ENCODE measurements at places on chromosomes 2 and 18. TPM values are rescaled to one million over a fixed set of nuclear protein-coding genes. Genes with fewer than 3 reads are reported as not detected.
A peak's percentile ranks its signal among the peaks of the same experiment; 100 is the strongest.

GRCh38 chr2:176793792-176794191 lies 418.8 kb upstream of the HNRNPA3 start:
- H3K4me3 ChIP-seq = no peak overlapping the region
- H3K4me1 ChIP-seq = no peaks in the 10 kb centered on the region
- peaks cover 5% of the 10 kb centered on the region for H3K27me3 ChIP-seq
- DNase-seq = no peak

- H3K4me1 ChIP-seq = peaks cover 10% of the 10 kb centered on the region
- H3K4me3 ChIP-seq = no peak overlapping the region
- peaks cover 22% of the 10 kb centered on the region for H3K36me3 ChIP-seq
- H3K27me3 ChIP-seq = no peaks in the 10 kb centered on the region
- peak; percentile 81 for DNase-seq
- no peak overlapping the region for H3K27ac ChIP-seq
These were observed 38.8 kb downstream of the CENPO start for GRCh38 chr2:24832073-24832461.

POTEC gene
- total RNA-seq = not detected

DNA sequence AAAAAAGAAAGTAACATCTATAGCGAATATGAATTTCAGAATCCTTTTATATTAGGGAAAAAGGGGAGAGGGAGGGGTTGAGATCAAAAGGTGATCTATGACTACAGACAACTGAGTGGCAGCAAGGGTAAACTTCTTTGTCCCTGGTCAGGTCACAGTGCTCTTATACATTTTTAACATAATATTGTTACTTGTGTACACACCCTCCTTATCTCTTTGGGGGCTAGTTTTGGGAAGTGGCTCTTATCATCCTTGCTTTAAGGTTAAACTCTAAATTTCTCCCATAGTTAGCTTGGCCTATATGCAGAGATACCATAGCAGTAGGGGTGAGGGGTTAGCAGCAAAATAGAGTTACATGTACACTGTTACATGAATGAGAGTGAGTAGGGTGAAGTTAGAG lies 31.6 kb upstream of the ATG16L1 start:
- no peaks in the 10 kb centered on the region for H3K4me1 ChIP-seq
- no peak overlapping the region for H3K4me3 ChIP-seq
- H3K27ac ChIP-seq = no peak overlapping the region
- H3K36me3 ChIP-seq = no peaks in the 10 kb centered on the region
- no peak for DNase-seq

DNA sequence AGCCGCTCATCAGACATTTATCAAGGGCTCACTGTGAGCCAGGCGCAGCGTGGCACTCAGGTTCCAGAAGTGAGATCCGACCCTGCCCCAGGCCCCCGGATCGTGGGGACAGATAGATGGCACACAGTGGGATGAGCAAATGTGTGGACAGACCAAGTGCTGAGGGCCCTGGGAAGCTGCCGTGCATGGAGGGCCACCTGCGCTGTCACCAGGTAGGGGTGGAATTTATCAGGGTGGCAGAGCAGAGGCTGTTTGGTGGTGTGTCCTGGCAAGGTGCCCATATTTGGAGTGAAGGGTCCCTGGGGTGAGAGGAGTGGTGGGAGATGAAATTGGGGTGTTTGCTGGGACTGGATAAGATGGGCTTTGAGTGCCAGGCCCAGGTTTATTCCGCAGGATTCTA lies 92.8 kb upstream of the HS6ST1 start:
- H3K4me3 ChIP-seq = no peak overlapping the region
- H3K27ac ChIP-seq = no peak overlapping the region
- no peaks in the 10 kb centered on the region for H3K36me3 ChIP-seq
- peaks cover 15% of the 10 kb centered on the region for H3K4me1 ChIP-seq

HMSD gene
- total RNA-seq = not detected

Data from chondrocyte (in vitro differentiated cells).